ENCODE measurements at places on chromosomes 11 and 22.
A peak's percentile ranks its signal among the peaks of the same experiment; 100 is the strongest.

- DNase-seq = no peak
These were observed 978 bp downstream of the CSDC2 start for GRCh38 chr22:41561788-41562187.

DNA sequence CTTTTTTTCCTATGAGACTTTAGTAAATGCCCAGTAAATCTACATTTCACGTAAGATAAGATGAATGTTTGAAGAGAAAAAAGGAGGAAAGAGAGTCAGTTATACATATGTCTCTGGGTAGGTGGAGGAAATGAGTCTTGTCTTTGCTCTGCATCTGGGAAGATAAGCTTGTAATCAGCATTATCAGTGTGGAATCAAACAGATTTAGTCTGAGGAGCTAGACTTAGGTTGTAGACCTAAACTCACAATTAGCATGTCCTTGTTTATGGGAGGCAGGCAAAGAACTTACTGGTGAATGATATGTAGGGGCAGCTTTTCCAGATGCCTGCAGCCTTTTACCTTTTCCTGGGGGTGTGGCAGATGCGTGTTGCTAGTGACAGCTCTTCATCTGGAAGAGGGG lies 962.3 kb downstream of the TBC1D22A start:
- no peak for DNase-seq

GRCh38 chr22:27684901-27685300 lies 116.7 kb downstream of the MN1 start:
- DNase-seq = no peak

- no peak for DNase-seq
These were observed 30.0 kb downstream of the LRRC32 start for GRCh38 chr11:76640501-76640900.

DNA sequence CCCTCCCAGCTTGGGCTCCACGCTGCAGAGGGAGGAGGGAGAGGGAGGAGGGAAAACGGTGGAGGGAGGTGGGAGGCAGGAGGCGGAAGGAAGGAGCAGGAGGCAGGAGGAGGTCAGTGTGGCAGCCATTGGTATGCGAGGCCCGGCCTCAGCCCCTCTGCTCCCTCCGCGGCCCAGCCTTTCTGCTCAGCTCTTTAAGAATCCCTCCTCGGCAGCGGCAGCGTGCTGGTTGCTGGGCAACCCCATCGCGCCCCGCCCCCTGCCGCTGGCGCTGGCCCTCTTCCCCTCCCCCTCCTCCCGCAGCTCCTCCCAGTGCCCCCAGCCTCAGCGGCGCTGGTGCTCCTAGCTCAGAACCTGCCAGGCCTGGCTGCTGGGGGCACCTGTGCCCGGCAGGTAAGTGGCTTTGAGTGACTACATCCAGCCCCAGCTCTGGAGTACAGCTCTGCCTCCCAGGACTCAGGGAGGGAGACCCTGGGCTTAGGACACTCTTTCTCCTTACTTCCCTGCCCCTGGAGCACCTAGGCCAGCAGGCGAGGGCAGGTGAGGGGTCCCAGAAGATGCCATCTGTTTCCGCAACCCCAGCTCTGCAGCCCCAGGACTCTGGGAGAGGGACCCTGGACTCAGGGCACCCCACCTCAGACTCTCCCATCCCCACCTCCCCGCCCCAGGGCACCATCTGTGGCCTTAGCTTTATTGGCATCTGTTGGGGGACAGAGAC lies 7.2 kb upstream of the FLRT1 start:
- DNase-seq = no peak

- DNase-seq = peak; percentile 93
These were observed 89.8 kb downstream of the RPS6KA4 start for GRCh38 chr11:64448599-64449380.
